ENCODE measurements at places on chromosomes 4 and X. TPM values are rescaled to one million over a fixed set of nuclear protein-coding genes. Genes with fewer than 3 reads are reported as not detected.

NAT8L gene
- 0.43 TPM for polyA plus RNA-seq

TBCK gene
- polyA plus RNA-seq = 18.0 TPM

OPRPN gene
- not detected for polyA plus RNA-seq

STK26 gene
- 3.5 TPM for polyA plus RNA-seq

IRS4 gene
- not detected for polyA plus RNA-seq

PABPC1L2A gene
- not detected for polyA plus RNA-seq

BANK1 gene
- 0.05 TPM for polyA plus RNA-seq

RASSF6 gene
- polyA plus RNA-seq = not detected

GRIPAP1 gene
- polyA plus RNA-seq = 66.9 TPM

RASL11B gene
- polyA plus RNA-seq = 1.2 TPM

KLB gene
- not detected for polyA plus RNA-seq

TSC22D3 gene
- polyA plus RNA-seq = 10.4 TPM

BST1 gene
- 8.3 TPM for polyA plus RNA-seq

SPANXA1 gene
- 1.8 TPM for polyA plus RNA-seq

NDST3 gene
- polyA plus RNA-seq = 1.2 TPM

IGSF1 gene
- 1.2 TPM for polyA plus RNA-seq

CDKL5 gene
- polyA plus RNA-seq = 1.3 TPM

MMRN1 gene
- not detected for polyA plus RNA-seq

SLITRK2 gene
- polyA plus RNA-seq = not detected

ADGRG4 gene
- not detected for polyA plus RNA-seq

CDX4 gene
- polyA plus RNA-seq = not detected

LRP2BP gene
- 0.30 TPM for polyA plus RNA-seq

FRMD7 gene
- polyA plus RNA-seq = not detected

OFD1 gene
- polyA plus RNA-seq = 13.4 TPM

ZMAT1 gene
- polyA plus RNA-seq = 3.8 TPM

TLR3 gene
- 0.68 TPM for polyA plus RNA-seq

PRSS12 gene
- polyA plus RNA-seq = 137 TPM

SOX3 gene
- polyA plus RNA-seq = not detected

DKK2 gene
- 55.7 TPM for polyA plus RNA-seq

PDGFC gene
- 29.8 TPM for polyA plus RNA-seq

DMRTC1 gene
- polyA plus RNA-seq = not detected

TMEM144 gene
- not detected for polyA plus RNA-seq

KIT gene
- 0.79 TPM for polyA plus RNA-seq

EGFL6 gene
- 0.25 TPM for polyA plus RNA-seq

SRPK3 gene
- 0.50 TPM for polyA plus RNA-seq

NPY2R gene
- 0.05 TPM for polyA plus RNA-seq

MYL5 gene
- 46.9 TPM for polyA plus RNA-seq

TEX11 gene
- not detected for polyA plus RNA-seq

MAP3K15 gene
- 0.05 TPM for polyA plus RNA-seq

PPARGC1A gene
- 0.06 TPM for polyA plus RNA-seq

TBX22 gene
- polyA plus RNA-seq = not detected

GC gene
- not detected for polyA plus RNA-seq

CFP gene
- polyA plus RNA-seq = 0.19 TPM

SMIM10 gene
- polyA plus RNA-seq = 2.4 TPM

C4orf36 gene
- polyA plus RNA-seq = 0.71 TPM

TMPRSS11D gene
- polyA plus RNA-seq = 0.02 TPM

RAB40AL gene
- polyA plus RNA-seq = 0.67 TPM

LRAT gene
- not detected for polyA plus RNA-seq

TCEAL2 gene
- 0.12 TPM for polyA plus RNA-seq

PLP1 gene
- 0.49 TPM for polyA plus RNA-seq

GSX2 gene
- polyA plus RNA-seq = 0.02 TPM

NXF2B gene
- polyA plus RNA-seq = not detected

CLCN4 gene
- 1.1 TPM for polyA plus RNA-seq

MFAP3L gene
- 8.5 TPM for polyA plus RNA-seq

Data from SK-N-SH (cell line).